HFF-Myc (cell line): ENCODE measurements at places on chromosomes 2 and 18.

- DNase-seq: no peak
Observed at GRCh38 chr18:5238371-5238976, 41.4 kb upstream of the AKAIN1 start.

DNA sequence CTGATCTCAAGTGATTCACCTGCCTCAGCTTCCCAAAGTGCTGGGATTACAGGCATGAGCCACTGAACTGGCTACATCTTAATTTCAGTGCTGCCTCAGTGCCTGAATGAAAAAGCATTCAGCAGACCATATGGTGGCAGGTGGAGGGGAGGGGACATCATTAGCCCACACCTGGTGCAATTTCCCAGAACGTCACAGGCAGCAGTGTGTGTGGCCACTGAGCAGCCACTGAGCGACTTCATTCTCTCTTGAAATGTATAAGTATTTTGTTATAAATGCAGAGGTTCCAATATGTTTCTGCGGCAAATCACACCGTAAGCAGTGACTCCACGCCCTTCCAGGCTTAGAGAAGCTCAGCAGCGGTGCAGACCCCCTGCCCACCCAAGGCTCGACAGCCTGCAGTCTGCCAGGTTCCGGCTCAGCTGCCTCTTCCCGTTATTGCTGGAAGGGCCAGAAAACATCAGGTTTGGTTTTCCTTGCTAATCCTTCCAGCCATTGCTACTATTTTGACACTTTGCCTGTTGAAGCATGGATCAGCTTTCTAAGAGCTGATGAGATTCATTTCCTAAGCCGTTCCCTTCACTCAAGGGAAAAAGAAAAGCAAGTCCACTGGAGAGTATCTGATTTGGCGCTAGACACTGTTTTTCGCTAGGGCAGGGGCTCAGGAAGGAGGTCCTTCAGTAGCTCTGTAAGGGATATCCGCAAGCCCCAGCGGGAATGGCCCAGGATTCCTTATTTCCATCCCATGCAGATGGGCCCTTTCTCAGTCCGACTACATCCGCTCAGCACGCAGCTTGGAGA, 250.7 kb downstream of the VAPA start:
- DNase-seq: no peak

DNA sequence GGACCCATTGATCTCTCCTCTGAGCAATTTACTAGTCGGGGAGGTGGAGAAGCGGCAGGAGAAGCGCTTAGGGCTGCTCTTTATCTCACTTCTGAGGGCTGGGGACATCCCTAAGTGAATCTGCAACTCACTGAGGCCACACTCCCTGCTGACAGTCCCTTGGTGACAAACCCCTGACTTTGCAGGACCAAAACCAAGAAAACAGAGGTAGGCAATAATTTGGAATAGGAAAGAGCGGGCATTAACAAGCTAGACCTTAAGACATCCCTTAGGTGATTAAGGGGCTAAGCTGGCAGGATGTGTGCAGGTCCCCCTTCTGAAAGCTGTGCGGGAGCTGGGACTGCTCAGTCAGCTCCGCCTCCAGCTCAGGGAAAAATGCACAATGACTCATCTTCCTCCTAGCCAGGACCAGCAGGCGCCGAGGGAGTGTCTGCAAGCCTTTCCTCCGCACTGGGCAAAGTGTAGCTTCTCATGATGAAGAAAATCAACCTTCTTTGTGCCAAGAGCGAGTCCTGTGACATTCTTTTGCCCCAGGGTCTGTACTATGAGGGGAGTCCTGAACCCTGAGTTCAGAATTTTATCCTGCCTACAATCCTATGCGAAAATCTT, 63.3 kb downstream of the BOD1L2 start:
- DNase-seq: peak; percentile 42

GRCh38 chr18:62660691-62661090, 54.6 kb upstream of the PHLPP1 start:
- no peak for DNase-seq

DNA sequence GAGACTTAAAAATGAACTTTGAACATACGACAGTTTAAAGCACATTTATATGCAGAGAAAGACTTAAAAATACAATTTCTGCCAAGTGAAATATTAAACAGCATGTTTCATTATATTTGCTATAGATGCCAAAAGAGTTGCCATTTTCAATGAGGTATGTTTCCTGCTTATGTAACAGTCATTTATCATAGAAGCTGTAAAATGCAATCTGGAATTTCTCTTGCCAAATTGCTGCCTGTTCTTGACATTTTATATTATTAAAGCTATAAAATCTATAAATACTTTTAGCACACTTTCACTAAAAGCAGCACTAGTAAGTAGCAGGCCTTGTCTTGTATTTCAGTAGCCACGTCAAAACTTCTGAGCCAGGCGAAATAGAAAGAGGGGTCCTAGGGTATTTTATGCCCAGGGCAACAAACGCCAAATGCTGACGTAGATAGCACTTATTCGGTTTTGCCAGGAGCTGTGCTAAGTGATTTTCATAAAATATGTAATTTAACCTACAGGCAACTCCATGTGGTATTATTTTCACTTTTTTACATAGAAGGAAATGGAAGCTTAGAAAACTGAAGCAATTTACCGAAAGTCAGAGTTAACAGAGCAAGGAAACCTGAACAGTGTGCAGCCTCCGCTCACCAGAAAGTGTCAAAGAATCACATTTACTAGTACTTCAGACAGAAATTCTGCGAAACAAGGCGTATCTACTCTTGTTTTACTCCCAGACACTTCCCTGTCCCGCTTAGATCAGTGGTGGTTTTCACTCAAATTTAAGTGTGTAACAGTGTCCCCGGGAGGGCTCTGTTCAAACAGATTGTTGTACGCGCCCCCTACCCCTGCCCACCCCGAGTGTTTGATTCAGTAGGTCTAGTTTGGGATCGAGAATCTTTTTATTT, 1.2 kb upstream of the CYP20A1 start:
- no peak for DNase-seq

- peak; percentile 12 for DNase-seq
Observed at GRCh38 chr2:50401772-50402653, 629.9 kb downstream of the NRXN1 start.

GRCh38 chr2:114424699-114425098, 17.7 kb upstream of the DPP10 start:
- no peak for DNase-seq

DNA sequence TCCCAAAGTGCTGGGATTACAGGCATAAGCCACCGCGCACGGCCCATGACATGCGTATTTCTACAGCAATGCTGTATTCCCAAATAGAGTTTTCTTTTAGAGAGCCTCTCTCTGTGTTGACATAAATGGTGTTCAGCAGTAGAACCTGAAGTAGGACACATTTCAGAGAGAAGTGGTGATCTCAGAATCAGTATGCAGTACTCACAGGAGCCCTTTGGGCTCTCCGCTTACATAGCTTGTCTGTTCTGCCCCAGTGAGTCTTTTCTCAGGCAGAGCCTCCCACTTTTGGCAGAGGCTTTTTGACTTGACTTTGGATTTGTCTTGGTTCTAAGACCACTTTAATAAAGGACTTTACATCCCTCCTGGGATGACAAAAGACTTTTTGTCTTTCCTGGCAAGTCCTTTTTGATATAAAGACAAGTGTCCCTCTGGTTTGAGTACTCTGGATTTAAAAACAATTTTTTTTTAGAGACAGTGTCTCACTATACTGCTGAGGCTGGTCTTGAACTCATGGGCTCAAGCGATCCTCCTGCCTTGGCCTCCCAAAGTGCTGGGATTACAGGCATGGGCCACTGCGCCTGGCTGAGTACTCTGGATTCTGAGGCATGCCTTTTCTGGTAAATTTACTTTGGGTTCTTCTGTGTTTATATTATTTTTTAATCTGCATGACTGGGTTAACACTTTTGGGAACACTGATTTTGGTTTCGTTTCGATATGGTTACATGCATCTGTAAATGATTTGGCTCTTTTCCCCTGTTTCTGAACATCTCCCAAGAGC, 113.3 kb downstream of the SMAD2 start:
- no peak for DNase-seq
